Vagina (tissue), 2 donors: ENCODE measurements at places on chromosomes 4 and X.
A peak's percentile ranks its signal among the peaks of the same experiment; 100 is the strongest.

DNA sequence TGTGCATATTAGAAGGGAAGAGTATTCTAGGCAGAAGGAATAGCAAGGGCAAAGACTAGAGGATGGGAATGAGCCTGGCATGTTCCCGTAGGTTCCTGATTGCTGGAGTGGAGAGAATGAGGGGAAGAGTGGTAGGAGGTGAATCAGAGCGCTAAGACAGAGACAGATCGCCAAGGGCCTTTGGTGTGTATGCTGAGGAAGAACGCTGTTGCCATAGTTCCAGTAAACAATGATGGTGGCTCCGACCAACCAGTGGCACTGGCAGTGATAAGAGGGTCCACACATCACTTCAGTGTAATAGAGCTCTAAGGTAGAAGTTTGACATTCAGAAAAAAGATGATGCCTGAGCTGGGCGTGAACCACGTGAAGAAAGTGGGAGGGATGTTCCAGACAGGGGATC is 966 bp downstream of the TBC1D25 start:
- no peak for DNase-seq

- DNase-seq, result no peak
These were observed 605 bp downstream of the ANXA5 start for GRCh38 chr4:121696170-121696580.

- no peak for DNase-seq
These were observed 890 bp upstream of the FREM3 start for GRCh38 chr4:143701365-143701764.

GRCh38 chr4:119559044-119559647 is 69.5 kb downstream of the PDE5A start:
- no peak for DNase-seq

- DNase-seq, result no peak
These were observed 29.5 kb downstream of the LRIT3 start for GRCh38 chr4:109877400-109877799.

DNA sequence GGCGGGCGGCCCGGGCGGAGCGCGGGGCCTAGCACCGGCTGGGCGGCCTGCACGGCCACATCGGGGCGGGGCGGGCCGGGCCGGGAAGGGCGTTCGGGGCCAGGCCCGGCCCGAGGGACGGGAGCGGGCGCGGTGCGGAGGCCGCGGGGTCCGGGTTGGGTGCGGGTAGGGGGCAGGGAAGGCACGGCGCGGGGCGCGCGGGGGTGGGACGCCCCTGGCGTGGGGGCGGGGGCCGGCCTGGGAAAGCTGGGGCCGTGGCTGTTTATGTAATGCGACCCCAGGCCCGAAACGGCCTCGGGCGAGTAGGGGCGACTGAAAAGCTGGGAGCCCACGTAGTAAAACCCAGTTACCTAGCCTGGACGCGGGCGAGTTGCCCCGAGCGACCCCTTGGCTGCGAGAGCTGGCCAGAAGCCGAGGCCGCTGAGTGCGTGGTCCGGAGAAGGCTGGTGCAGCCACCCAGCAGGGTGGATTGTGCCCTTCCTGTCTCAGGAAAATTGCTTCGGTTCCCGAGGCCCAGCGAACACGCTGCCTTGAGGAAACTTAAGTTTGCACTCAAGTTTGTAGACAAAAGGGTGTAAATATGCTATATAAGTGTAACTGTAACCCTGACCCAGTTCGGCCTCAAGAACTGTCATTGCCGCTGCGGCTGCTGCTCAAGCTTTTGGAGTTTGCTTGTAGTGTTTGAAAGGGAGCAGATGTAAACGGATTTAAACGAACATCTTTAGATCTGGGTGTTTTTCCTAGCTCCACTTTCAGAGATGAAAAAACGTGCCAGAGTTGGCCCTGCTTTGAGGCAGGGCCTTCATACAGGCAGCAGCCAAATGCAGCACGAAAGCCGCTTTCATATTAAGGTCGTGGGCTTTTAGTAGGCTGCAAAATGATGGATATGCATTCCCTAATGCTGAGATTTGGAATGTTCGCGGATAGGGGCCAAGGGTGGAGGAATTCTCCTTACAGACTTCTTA is 674 bp downstream of the SEC24B start:
- DNase-seq, result no peak

DNA sequence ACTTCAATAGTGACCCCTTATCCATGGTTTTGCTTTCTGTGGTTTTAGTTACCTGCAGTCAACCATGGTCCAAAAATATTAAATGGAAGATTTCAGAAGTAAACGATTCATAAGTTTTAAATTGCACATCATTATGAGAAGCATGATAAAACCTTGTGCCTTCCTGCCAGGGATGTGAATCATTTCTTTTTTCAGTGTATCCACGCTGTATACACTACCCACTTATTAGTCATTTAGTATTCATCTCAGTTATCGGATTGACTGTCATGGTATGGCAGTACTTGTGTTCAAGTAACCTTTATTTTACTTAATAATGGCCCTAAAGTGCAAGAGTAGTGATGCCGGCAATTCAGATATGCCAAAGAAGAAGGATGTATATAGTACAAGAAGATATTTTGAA is 37.7 kb upstream of the TASL start:
- no peak for DNase-seq

DNA sequence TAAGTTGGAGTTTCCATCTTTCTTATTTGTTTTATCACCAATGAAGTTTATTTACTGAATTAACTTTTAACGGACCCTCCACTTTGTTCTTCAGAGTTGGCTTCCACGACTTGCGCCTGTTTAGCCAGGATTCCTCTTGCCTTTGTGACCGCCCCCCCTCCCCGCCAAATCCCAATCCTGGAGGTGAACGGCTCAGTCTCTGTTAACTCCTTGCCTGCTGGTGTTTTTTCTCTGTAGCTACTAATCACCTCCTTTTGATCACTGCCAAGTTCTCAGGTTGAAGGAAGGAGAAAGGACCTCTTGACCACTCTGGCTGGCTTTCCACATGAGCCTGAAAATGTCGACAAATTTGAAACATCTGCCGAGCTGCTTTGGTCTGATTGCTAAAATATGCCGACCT is 46.8 kb upstream of the BCOR start:
- DNase-seq, result no peak

GRCh38 chr4:61877893-61878292 is 677.8 kb downstream of the ADGRL3 start:
- no peak for DNase-seq

DNA sequence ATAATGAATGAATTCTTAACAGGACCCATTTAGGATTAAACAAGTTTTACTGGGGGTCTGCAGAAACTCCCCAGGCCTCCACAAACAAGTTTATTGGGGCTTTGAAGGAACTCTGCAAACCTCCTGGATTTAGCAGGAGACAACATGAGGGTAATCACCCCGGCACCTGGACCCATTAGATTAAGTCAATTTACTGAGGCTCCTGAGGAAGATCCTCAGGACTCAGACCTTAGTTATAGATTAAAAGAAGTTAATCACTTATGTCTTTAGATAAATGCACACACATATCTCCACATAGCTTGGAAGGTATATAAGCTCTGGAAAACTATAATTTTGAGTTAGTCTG is 29.4 kb downstream of the XG start:
- no peak for DNase-seq

DNA sequence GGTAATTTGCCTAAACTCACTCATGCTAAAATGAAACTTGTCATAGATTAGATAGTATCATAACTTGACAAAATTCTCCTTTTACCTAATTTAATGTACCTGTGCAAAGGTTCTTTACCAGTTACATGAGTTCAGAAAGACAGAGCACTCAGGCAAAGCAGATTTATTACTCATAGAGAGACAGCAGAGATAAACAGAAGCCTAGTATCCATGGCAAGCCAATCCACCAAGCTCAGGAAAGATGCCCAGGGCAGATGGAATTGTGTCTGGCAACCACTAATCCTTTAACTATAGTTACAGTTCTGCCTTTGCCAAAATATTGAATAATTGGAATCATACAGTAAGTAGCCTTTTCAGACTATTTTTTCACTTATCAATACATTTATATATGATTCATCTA is 826.2 kb downstream of the TECRL start:
- no peak for DNase-seq

- no peak for DNase-seq
These were observed 11.9 kb downstream of the USP11 start for GRCh38 chrX:47244676-47245075.

- peak; percentile 91 for DNase-seq
These were observed at the start of gene NKAP for GRCh38 chrX:119943185-119943988. NKAP (minus strand) TSS chrX:119943751; CDS start chrX:119943605, 146 bp downstream.

DNA sequence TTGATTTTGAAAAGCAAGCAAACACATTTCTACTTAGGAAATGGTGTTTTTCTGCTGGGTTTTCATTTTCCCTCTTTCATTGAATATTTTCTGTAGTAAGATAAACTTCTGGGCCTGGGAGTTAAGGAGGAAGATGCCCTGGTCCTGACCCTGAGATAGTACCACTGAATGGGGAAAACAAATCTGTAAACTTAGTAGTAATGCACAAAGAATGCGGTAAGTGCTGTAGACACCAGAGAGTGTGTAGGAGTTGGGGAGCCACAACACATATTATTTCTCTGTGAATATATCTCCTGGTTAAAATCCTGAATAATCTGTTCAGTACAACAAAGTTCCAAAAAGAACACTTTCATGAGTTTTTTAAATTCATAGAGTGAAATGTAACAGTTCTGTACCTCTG is 178.3 kb downstream of the MAPK10 start:
- no peak for DNase-seq

GRCh38 chr4:33061727-33062126 is 2341.6 kb downstream of the PCDH7 start:
- no peak for DNase-seq

GRCh38 chr4:36363024-36363423 is 81.6 kb downstream of the DTHD1 start:
- DNase-seq, result no peak

- DNase-seq, result no peak
These were observed 6.2 kb downstream of the IL21 start for GRCh38 chr4:122614621-122615020.

- no peak for DNase-seq
These were observed 61.7 kb downstream of the TMA16 start for GRCh38 chr4:163556177-163556576.

DNA sequence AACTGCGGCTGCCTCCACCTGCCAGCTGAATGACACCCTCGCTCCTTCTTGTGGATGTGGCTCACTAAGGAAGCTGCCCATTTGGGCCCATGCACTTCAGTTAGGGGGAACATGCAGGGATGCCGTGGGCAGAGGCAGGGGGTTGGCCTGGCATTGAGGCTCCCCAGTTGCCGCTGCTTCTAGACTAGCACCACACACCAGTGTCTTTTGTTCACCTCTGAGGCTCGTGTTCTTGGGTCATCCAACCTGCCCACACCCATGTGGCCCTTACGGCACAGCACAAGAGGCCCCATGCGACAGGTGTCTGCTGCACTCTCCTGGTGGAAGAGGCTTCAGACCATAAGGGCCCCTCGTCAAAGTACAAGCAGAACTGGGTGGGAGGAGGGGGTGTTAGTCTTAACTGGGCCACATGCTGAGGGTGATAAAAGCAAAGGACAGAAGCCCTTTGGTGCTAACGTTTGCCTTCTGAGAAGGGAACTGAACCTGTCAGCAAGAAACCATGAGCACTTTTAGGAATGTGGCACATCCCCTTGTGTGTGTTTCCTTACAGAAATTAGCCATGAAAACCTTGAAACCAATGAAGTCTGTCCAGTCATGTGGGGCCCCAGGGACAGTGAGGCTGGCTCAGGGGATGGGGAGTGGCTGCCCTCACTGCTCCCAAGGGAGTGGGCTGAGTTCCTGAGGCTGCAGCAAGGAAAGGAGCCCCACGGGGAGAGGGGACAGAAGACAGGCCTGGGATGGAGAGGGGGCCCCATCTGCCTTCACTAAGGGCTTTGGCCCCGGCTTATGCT is 39.2 kb downstream of the MAP7D3 start:
- no peak for DNase-seq

DNA sequence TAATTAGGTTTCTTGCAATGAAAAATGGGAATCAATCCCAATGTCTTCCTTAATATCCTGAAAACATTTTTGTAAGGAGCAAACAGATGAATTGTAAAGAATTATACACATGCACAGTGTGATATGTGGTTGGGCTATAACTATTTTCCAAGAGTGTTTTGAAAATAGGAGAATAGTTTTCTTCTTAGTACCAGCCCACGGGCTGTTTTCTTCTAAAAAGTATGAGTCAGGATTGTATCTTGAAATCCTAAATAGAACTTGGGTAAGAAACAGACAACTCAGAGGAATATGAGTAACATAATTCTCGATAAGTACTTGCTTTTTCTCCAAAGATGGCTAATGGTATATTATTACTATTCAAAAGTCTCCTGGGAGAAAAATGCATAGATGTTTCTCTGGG is 136.7 kb downstream of the MAGEC2 start:
- no peak for DNase-seq

DNA sequence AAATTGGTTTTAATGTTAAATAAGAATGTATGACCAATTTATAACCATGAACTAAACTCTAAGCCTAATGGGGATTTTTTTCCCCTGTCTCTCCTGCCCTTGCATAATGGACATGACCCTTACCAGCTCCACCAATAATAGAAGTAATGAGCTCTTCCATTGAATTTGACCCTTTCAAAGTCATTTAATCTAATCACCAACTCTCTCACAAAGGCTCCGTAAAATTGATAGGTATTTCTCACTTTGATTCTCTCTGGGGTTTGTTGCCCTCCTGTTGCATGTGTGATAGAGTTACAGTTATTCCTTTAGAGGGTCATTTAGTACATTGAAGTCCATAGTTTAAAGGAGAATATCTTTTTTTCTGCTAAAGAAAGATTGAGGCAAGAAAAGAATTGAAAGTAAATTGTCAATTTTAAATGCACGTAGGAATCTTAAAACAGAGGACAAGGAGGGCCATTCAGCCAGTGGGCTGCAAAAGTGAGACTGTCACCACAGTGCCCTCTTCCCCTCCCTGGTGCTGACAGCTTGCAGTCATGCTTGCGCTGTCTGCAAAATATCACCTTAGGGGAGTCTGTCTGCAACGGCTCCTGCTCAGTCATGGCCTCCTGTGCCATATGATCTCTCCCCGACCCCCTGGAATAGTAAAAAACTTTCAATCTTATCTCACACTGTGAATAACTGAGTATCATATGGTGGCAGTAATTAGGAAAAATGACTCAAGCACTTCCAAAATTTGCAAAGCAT is 307.5 kb upstream of the GNPDA2 start:
- no peak for DNase-seq

DNA sequence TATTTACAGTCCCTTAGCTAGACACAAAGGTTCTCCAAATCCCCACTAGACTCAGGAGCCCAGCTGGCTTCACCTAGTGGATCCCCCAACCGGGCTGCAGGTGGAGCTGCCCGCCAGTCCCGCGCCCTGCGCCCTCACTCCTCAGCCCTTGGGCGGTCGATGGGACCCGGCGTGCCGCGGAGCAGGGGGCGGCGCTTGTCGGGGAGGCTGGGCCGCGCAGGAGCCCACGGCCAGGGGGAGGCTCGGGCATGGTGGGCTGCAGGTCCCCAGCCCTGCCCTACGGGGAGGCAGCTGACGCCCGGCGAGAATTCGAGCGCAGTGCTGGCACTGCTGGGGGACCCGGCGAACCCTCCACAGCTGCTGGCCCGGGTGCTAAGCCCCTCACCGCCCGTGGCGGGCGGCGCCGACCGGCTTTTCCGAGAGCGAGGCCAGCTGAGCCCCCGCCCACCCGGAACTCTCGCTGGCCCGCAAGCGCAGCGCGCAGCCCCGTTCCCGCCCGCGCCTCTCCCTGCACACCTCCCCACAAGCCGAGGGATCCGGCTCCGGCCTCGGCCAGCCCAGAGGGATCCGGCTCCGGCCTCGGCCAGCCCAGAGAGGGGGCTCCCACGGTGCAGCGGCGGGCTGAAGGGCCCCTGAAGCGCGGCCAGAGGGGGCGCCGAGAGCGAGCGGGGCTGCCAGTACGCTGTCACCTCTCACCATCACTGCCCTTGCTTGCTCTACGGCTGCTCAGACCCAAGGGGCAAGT is 39.4 kb downstream of the WFS1 start:
- DNase-seq, result no peak

GRCh38 chr4:173171098-173171497 is 2.5 kb downstream of the GALNT7 start:
- no peak for DNase-seq
